NCI-H526 treated with DMSO at 0.1 percent for 48 hours (cell line): ENCODE measurements at places on chromosomes 5 and 9.

- no peak for DNase-seq
Measured at GRCh38 chr5:172423379-172424110, 30.8 kb downstream of the SH3PXD2B start.

- no peak for DNase-seq
Measured at GRCh38 chr5:81488862-81489261, 94.9 kb upstream of the ACOT12 start.

DNA sequence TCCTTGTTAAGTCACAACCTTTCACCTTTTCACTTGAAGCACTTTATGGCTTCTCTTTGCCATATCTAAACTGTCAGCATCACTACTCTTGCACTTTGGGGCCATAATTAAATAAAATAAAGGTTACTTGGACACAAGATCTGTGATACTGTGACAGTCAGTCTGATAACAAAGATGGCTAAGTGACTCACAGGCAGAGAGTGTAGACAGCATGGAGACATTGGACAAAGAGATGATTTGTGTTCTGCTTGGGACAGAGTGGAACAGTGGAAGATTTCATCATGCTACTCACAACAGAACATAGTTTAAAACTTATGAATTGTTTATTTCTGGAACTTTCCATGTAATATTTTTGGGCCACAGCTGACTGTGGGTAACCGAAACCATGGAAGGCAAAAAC is 81.7 kb upstream of the SMC5 start:
- DNase-seq, result no peak

DNA sequence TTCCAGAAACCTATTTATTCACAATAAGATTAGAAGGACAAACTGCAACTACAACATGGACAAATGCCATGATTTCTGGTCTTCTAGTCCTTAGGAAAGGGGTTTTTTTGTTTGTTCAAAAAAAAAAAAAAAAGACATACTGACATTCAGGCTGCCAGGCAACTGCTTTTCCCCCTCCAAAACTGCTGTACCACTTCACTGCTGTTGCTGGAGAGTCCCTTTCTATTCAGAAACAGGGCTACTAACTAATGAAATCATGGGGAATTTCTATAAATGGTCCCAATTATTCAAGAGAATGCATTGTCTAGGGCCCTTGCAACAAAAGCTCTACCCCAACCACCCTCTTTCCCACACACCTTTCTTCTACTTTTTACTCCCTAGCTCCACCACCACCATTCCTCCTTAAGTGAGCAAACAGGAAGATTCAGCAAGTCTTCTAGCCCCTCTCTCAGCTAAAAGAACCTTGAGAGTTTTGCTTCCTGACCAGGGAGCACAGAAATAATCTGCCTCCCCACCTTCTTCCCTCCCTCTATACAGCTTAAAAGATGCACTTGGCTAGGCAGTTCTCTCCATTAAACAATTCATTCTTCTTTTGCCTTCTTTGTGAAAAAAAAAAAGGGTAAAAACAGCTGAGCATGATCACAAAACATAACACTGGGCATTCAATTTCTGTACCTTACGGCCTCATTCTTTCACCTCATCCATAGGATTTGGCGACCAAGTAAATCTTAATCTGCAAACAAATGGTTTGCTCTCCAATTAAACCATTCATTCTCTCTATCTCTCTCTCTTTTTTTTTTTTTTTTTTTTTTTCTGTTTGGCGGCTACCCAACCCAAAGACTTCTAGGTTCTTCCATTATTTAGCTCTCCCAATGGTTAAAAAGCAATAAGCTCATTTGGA is 13.8 kb downstream of the ZNF608 start:
- no peak for DNase-seq

DNA sequence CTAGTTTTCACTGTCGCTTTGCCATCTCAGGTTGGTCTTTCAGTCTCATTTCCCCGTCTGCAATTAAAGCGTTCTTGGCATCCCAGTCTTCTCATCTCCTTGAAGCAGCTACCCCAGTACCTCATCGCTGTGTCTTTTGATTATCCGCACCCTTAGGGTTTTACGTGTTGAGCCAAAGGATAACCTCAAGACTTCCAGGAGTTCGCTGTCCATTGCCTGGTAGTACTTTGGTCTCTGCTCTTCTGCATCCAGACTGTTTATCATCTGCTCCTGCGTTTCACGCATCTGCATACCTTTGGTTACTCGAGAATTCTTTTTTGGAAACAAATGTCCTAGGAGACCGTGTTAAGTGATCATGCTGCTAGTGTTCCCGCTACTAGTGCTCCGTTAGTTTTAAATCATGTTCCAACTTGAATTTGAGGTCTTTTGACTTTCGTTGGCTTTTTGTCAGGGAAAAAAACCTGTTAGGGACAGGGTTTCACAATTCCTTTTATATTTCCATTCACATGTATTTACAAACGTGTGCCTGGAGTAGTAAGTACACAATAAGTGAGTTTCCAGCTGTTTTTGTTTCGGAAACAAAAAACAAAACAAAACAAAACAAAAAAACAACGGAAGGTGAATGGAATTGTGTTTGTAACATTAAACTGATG is 888 bp downstream of the RABGAP1 start:
- no peak for DNase-seq

DNA sequence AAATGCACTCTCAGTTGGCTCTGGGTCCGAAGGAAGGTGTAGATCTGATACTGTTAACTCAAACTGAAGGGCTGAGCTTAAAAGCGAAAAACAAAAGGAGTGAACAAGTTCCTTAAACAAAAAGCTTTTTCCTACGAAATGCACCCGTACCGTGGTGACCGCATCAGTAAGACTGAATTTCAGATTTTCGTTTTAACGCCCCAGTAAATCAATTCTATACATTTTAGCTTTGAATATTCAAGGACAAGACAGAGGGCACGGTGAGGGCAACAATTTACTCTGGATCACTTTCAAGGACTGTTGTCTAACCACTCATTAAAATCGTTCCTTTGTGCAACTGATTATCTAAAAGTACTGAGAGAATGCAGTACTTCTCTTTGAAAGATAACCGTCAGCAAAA is 1.9 kb downstream of the HOMER1 start:
- no peak for DNase-seq

DNA sequence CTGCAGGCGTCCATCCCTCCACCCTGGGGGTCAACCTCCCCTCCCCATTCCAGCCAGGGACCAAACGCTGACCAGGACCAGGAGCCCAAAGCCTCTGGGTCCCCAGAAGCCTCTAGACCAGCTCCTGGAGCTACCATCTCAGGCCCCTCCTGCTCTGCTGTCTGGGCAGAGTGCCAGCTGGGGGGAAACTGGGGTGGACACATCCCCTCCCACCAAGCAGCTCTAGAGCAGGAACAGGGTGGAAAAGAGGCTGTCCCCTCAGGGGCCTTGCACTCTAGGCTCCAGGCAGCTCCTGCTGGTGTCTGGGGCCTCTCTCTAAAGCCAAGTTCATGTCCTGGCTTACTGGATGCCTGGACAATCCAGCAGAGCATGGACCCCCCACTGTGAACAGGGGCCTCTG is 4.4 kb downstream of the SSNA1 start:
- no peak for DNase-seq

DNA sequence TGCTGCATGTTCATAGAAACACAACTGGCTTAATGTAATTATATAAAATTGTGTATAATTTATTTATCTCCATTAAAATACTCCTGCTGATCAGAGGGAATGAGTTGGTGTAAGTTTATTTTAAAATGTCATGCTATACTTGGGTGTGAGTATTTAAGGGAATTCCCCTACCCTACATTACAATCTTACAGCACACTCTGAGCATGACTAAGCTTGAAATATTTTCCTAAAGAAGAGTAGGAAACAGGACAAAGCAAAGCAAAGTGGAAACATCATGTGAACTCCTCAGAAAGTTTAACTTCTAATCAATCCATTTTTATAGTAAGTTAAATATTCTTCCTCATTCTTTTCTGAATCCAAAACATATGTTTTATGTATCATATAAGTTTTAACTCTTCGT is 1271.3 kb downstream of the EFNA5 start:
- no peak for DNase-seq

DNA sequence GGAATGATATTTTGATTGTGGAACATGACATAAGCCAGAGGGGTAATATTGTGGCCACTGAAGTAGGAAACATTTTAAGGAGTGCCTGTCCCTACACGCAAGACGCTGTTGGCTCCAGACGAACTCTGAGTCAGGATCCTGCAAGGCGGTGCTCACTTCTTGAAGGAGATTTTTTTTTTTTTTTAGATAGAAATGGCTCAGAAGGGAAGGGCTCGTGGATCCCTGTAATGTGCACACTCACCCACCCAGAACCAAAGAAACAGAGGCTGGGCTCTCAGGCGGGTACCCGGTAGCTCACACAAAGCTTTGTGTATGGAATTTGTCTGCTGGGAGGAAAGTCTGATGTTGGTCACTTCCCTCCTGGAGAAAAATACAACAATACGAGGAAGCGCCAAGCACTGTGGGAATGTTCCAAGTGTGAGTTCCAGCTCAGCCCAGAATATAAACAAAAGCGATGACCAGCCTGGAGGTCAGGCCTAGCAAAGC is 25.7 kb downstream of the RAPGEF1 start:
- no peak for DNase-seq

GRCh38 chr5:137609127-137609526 is 110.0 kb upstream of the SPOCK1 start:
- DNase-seq, result no peak

DNA sequence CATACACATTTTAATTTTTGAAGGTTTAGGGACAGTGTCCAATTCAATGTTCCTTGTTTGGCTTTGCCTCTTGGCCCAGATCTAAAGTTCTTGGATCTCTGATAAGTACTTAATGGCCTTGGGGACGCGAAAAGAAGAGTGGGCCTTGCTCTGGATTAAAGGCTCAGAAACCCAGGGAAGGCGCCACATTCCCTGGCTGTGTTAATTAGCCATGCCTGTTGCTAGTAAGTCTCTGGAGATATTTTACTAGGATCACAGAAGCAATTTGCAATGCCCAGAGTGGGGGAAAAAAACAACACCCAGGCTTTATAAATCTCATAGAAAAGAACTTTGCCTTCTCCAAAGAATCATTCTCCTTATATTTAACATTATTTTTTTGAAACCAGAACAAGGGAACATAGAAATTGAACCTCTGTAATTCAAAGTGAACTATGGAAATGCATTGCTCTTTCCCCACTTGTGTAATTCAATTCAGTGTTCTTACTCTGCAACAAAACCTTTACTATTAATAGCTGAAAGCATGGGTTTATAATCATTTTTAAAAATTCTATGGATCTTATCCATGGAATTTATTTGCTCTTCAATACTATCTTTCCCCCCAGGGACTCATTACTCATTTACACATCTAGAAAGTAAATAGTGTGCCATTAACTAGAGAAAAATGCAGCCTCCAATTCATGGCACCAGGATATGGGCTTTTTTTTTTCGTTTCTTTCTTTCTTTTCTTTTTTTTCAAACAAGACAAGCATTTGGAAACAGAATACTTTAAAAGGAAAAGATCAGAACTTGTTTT is 172.2 kb upstream of the ANKRD55 start:
- DNase-seq, result no peak

- DNase-seq, result no peak
Measured at GRCh38 chr9:8179381-8180053, 379.9 kb upstream of the DMAC1 start.

DNA sequence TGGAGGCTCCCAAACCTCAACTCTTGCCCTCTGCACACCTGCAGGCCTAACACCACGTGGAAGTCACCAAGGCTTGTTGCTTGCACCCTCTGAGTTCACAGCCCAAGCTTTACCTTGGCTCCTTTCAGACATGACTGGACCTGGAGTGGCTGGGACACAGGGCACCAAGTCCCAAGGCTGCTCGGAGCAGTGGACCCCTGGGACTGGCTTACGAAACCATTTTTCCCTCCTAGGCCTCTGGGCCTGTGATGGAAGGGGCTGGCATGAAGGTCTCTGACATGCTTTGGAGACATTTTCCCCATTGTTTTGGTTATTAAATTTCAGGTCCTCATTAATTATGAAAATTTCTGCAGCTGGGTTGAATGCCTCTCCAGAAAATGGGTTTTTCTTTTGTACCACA is 994.4 kb upstream of the NUDT12 start:
- DNase-seq, result no peak

DNA sequence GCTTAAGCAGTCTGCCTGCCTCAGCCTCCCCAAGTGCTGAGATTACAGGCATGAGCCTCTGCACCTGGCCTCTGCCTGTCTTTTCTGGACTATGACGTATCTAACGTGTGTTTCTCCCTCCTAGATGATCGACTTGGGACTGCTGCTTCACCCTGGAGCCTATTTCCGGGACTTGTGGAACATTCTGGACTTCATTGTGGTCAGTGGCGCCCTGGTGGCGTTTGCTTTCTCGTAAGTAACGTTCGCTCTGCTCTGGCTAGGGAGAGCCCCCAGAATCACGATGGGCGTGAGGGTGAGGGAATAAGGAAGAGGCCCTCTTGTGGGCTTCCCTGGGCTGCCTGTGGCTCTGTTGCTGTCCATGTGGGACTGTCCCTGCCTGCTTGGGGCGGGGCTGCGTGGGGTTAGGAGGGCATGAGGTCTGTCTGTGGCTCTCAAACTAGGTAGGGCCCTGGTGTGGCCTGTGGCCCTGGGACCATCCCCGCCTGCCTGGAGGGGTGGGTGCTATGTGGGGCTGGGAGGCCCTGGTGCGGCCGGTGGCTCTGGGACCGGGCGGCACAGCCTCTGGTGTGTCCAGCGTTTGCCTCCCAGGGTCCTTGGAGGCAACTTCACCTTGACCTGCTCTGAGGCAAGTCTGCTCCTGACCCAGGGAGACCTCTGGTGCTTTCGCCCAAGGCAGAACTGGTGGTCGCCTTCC is 171.7 kb downstream of the CACNA1B start:
- no peak for DNase-seq

DNA sequence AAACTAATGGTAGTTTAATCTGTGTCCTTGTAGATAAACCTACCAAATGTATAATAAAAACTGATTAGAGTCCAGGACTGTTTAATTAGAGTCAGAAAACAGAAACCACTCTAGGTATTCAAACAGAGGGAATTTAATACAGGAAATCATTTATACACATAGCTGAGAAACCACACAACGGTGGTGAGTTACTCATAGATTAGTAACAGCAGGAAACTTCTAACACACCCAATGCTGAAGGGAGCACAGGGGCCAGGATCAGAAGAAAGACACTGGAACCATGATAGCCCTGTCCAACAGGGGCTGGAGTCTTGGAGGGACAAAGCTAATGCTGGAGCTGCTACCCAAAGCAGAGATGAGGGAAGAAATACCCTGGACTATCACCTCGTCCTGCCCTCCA is 321.0 kb downstream of the ACTL7B start:
- DNase-seq, result no peak

GRCh38 chr5:39491210-39491609 is 66.4 kb upstream of the DAB2 start:
- no peak for DNase-seq

GRCh38 chr9:15182101-15182551 is 124.9 kb downstream of the TTC39B start:
- no peak for DNase-seq

DNA sequence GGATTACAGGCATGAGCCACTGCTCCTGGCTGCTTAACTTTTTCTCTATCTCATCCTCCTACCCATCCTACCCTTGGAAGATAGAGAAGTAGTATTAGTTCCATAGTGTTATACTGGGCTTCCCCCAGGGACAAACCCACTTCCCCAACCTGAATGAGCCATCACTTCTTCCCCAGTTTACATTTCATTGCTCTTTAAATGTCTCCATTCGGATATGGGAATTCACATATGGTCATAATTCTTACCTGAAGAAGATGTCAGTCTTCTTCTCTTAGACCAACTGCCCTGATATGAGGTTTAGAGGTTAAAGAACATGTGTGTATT is 1.9 kb downstream of the CD274 start:
- no peak for DNase-seq

GRCh38 chr5:2385818-2386217 is 365.7 kb downstream of the IRX2 start:
- no peak for DNase-seq
